ENCODE measurements at places on chromosomes 7 and 10. TPM values are rescaled to one million over a fixed set of nuclear protein-coding genes. Genes with fewer than 3 reads are reported as not detected.

DNA sequence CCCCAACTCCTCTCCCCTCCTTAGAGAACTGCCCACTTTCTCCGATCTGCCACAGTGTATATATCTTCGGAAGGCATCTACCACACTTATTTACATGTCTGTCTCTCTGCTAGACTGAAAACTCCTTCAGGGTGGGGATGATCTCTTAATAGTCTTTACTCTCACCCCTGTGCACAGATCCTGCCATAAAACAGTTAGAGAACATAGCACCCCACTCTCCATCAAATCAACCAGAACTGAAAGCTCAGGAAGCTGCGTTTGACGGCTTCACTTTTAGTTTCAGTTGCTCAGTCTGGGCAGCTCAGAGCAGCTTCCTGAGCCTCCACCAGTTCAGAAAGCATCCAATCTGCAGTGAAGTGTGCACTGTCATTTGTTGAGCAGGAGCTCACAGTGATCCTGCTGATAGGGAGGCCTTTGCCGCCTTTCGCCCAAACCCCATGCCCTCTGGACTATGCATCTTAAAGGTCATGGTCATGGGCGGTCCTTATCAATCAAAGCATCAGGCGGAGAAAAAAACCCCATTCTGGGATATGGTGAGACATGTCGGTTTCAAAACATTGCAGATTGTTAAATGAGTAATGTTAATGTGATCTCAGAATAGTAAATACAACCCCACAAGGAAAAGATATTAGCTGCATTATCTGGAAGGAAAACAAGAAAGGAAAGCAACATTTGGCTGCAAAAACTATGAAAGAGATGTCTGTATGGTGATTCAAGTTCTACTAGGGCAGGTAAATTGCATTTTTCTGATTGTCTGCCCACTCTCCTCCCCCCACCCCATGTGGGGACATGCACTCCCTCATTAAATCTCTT, 167.1 kb upstream of the ADO start:
- H3K36me3 ChIP-seq = no peaks in the 10 kb centered on the region
- no peaks in the 10 kb centered on the region for H3K27me3 ChIP-seq
- no peak for DNase-seq
- H3K27ac ChIP-seq = peak overlapping the region; percentile 49

GRCh38 chr7:14682910-14683465, 219.6 kb downstream of the DGKB start:
- no peaks in the 10 kb centered on the region for H3K36me3 ChIP-seq
- no peak overlapping the region for H3K4me3 ChIP-seq
- no peak for DNase-seq
- no peaks in the 10 kb centered on the region for H3K4me1 ChIP-seq
- H3K27ac ChIP-seq = no peak overlapping the region
- no peaks in the 10 kb centered on the region for H3K27me3 ChIP-seq

DNA sequence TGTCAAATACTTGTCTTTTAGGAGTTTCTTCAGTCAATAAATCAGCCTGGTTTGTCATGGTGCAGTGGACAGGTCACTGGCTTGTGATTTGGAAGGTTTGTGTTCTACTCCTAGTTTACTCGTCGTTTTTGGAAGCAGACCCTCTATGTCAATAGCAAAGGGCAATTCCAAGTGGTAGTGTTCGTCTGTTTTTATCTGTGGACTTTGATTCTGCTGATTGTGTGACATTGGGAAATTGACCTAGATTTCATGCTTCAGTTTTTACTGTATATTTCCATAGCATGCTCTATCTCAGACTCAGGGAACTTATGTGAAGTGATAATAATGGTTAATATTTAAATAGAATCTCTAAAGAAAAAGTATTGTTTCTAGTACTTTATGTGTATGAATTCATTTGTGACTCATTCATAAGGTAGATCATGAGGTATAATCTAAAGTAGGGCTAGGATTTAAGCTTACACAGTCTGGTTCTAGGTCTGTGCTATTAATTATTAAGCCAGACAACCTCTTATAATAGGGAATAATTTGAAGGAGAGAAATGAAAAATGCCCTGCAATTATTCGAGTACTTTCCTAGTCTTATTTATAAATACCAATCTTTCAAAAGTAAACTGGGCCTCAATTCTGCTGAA, 198.1 kb downstream of the REEP3 start:
- no peak for DNase-seq
- no peaks in the 10 kb centered on the region for H3K27me3 ChIP-seq
- no peaks in the 10 kb centered on the region for H3K36me3 ChIP-seq

DNA sequence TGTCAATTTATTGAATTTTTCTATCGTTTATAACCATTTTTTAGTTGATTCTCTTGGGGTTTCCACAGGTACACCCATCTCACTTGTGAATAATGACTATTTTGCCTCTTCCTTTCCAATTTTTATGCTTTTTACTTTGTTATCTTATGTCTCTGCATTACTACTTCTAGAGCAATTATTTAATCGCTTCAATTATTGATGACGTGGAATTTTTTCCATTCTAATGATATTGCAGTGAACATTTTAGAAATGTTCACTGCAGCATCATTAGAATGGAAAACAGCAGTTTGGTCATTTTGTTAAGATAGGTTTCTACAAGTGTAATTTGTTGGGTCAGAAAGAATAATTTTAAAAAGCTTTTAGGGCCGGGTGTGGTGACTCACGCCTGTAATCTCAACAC, 27.1 kb downstream of the FZD1 start:
- H3K27me3 ChIP-seq = no peaks in the 10 kb centered on the region
- H3K27ac ChIP-seq = no peak overlapping the region
- no peak overlapping the region for H3K4me3 ChIP-seq
- peaks cover 5% of the 10 kb centered on the region for H3K4me1 ChIP-seq
- no peak for DNase-seq

- H3K27ac ChIP-seq = no peak overlapping the region
- no peak for DNase-seq
- H3K27me3 ChIP-seq = no peaks in the 10 kb centered on the region
- H3K36me3 ChIP-seq = no peaks in the 10 kb centered on the region
- no peaks in the 10 kb centered on the region for H3K4me1 ChIP-seq
- no peak overlapping the region for H3K4me3 ChIP-seq
Observed at GRCh38 chr7:101608772-101609713, 20.1 kb downstream of the MYL10 start.

GRCh38 chr7:47095946-47096345, 486.0 kb downstream of the TNS3 start:
- no peaks in the 10 kb centered on the region for H3K36me3 ChIP-seq
- no peaks in the 10 kb centered on the region for H3K4me1 ChIP-seq
- DNase-seq = peak; percentile 83

- peaks cover 22% of the 10 kb centered on the region for H3K4me1 ChIP-seq
- no peak overlapping the region for H3K4me3 ChIP-seq
- DNase-seq = no peak
Observed at GRCh38 chr7:139034336-139034735, 1.5 kb downstream of the ZC3HAV1L start.

DNA sequence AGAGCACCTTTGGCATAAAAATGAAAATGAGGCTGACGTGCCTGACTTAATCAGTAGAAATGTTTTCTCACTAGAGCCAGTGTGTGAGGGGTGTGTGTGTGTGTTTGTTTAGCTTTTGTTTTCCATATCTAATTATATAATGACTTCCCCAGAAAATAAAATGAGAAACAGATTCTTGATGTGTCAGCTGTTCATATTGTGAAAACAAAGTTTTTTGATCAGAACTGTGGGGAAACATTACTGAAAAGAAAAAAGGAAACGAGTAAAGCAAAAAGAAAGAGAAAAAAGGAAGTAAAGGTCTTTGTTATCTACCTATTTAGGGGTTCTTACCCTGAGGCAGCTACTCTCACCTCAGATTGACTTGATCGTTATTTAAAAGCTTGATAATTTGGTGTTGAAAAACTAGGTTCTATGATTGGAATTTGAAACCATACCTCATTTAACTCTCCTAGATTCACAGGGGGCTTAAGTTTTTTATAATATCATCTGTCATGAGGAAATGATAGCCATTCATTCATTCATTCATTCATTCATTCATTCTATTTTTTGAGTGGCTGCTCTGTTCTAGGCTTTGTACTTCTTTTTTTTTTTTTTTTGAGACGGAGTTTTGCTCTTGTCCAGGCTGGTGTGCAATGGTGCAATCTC, 58.0 kb downstream of the CREM start:
- H3K4me1 ChIP-seq = no peaks in the 10 kb centered on the region
- H3K4me3 ChIP-seq = no peak overlapping the region
- DNase-seq = no peak
- H3K27me3 ChIP-seq = no peaks in the 10 kb centered on the region
- no peaks in the 10 kb centered on the region for H3K36me3 ChIP-seq

DNA sequence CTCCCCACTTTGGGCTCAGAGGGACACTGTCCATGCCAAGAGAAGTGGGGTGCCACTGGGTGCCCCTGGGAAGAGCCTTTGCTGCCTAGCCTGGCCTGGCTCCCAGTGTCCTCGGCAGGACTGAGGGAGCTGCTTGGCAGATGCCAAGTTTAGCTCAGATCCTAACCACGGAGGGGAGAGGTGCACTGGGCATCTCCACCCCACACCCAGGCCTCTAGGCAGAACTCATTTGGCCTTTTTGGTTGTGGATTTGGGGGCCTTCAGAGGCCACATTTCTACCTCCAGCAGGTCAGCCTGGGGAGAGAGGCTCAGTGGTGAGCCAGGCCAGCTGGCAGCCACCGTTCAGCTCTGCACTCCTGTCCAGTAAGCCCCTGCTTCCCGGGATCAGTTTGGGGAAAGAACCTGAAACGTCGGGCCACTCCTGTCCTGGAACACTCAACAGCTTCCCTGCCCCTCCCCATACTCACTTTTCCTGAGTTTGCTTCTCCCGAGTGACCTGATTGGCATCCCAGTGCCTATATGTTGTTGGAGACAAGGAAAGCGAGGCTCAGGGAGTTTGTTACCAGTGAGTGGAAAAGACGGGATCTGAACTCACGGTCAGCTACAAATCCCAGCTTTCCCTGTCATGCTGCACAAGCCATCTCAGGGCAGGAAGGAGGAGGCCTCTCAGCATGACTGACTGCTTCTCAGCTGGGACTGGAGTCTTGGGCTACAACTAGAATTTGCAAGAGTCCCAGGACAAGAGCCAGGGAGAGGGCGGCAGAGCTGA, 11.2 kb upstream of the CXCL12 start:
- no peak overlapping the region for H3K27ac ChIP-seq
- H3K4me3 ChIP-seq = no peak overlapping the region
- DNase-seq = peak; percentile 68
- no peaks in the 10 kb centered on the region for H3K27me3 ChIP-seq
- H3K36me3 ChIP-seq = no peaks in the 10 kb centered on the region

- no peak overlapping the region for H3K27ac ChIP-seq
- peaks cover 9% of the 10 kb centered on the region for H3K27me3 ChIP-seq
- no peak overlapping the region for H3K4me3 ChIP-seq
- H3K36me3 ChIP-seq = no peaks in the 10 kb centered on the region
- no peaks in the 10 kb centered on the region for H3K4me1 ChIP-seq
Observed at GRCh38 chr10:49220679-49221078, 32.5 kb upstream of the TMEM273 start.

- H3K27ac ChIP-seq = no peak overlapping the region
- H3K36me3 ChIP-seq = no peaks in the 10 kb centered on the region
- DNase-seq = no peak
- H3K27me3 ChIP-seq = no peaks in the 10 kb centered on the region
- no peak overlapping the region for H3K4me3 ChIP-seq
Observed at GRCh38 chr7:137084607-137085380, 216.3 kb downstream of the CHRM2 start.

DNA sequence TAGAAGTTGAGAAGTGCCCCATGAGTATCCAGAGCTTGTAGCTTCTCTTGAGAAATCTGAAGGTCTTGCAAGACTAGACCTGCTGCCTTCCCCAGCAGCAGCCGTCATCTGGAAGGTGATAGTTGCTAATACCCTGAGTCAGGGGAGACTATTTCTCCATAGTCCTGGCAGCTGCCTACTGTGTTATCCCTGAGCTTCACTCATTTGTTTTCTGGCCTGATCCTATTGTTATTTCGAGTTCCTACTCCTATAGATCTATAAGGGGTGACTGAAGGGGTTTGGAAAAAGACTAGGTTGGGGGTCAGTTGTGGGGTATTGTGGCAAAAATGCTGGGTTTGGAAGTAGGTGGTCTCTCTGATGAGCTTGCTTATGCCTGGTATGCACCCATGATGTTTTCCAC, 297.8 kb downstream of the CNTNAP2 start:
- no peaks in the 10 kb centered on the region for H3K27me3 ChIP-seq
- DNase-seq = no peak
- no peaks in the 10 kb centered on the region for H3K4me1 ChIP-seq

ASAH2 gene
- 0.42 TPM for total RNA-seq

CNPY1 gene
- not detected for total RNA-seq

TEX36 gene
- not detected for total RNA-seq

MBLAC1 gene
- 3.1 TPM for total RNA-seq

GRID2IP gene
- total RNA-seq = not detected

GIMAP2 gene
- 7.1 TPM for total RNA-seq

GDF2 gene
- total RNA-seq = not detected

Data from esophagus muscularis mucosa (tissue), 4 donors.